GM12891 (cell line): ENCODE measurements at places on chromosomes 13 and 19.

- no peak for DNase-seq
Observed at GRCh38 chr19:35140207-35140961, 1.8 kb downstream of the FXYD1 start.

GRCh38 chr19:46759817-46760333, 13.6 kb upstream of the STRN4 start:
- no peak for DNase-seq

DNA sequence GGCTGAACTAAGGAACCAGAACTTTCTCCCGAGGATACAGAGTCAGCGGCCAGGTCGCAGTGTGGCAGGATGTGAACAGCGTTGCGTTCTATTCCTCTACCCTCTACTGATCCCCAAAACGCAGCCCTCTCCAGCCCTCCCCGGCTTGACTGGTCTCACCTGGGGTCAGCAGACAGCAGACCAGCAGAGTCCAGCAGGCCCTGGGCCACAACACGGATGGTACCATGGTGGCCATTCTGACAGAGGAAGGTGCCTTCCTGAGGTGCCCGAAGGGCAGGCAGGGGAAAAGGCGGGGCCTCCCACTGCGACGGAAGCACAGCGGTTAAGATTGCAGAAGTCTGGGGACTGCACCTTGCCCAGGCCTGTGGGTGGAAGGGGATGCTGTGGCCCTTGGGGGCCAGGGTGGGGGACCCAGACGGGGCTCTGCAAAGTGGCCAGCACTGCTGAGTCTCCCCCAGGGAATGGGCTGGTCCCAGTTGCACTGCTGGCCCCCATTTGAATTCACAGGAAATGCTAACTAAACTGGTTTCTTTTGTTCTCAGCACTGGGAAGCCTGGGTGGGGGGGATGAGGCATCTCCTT, at the start of gene ICAM3:
Gene ICAM3 (minus strand): TSS at position 245 of the 581 bp plus-strand sequence. CDS start 10 bp downstream, at position 235.
- peak; percentile 72 for DNase-seq

GRCh38 chr13:106373304-106373988, 162.0 kb downstream of the EFNB2 start:
- DNase-seq = no peak

DNA sequence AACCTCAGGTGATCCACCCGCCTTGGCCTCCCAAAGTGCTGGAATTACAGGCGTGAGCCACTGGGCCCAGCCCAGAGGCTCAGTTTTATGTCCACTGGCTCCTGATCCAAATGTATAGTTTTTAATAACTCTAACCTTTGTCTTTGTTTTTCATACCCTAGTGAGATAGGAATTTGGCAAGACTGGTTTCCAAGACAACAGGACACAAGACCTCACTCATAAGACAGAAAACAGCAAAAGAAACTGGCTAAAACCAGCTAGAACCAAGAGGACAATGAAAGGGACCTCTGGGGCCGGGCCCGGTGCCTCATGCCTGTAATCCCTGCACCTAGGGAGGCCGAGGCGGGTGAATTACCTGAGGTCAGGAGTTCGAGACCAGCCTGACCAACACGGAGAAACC, 27.6 kb downstream of the CPT1C start:
- no peak for DNase-seq

DNA sequence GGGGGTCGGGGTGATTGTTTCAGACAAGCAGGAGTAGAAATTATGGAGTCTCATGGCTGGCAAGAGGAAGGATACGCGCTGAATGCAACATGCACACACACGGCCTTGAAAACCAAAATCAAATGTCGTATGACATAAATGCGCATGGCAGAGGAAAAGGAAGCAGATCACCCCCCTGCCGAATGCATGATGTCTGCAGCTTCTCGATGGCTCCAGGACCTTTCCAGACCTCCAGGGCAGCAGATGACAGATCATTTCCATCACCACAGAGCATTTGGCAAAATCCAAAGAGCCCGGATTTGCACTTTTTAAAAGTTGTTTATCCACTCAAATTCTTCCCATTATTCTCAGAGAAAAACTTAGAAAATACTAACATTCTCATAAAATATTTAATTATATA, 211.7 kb downstream of the NHLRC3 start:
- DNase-seq = no peak

DNA sequence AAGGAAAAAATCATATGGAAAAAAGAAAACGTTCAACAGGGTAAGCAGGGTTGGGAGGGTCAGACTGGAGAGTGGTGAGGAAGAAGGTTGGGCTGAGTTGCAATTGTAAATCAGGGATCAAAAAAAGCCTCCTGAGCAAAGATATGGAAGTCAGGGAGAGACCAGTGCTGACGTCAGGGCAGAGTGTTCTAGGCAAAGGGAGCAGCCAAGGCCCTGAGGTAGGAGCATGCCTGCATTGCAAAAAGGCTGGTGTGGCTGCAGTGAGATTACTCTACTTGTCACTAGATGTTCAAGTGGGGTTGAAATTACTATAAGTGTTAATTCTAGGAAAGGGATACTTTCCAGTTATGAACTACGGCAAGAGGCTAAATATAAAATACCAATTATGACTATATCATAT, 562.0 kb downstream of the MYO16 start:
- DNase-seq = no peak

DNA sequence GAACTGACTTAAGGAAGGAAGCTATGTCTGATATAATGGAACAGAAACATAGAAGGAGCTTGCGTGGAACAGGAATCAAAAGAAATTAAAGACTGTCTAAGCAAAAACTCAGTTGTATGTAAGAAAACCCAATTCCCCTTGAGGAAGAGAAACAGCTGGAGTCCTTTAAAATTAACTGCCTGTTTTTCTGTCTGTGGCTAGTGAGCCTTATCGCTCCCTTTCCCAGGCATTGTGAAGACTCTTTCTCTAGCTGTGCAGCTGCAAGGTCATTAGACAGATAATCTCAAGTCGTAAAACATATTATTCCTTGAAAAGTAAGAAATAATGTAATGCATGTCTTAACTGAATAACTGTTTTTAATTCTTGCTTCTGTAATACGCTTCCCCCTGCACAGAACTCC, 39.7 kb upstream of the IGSF23 start:
- DNase-seq = no peak

DNA sequence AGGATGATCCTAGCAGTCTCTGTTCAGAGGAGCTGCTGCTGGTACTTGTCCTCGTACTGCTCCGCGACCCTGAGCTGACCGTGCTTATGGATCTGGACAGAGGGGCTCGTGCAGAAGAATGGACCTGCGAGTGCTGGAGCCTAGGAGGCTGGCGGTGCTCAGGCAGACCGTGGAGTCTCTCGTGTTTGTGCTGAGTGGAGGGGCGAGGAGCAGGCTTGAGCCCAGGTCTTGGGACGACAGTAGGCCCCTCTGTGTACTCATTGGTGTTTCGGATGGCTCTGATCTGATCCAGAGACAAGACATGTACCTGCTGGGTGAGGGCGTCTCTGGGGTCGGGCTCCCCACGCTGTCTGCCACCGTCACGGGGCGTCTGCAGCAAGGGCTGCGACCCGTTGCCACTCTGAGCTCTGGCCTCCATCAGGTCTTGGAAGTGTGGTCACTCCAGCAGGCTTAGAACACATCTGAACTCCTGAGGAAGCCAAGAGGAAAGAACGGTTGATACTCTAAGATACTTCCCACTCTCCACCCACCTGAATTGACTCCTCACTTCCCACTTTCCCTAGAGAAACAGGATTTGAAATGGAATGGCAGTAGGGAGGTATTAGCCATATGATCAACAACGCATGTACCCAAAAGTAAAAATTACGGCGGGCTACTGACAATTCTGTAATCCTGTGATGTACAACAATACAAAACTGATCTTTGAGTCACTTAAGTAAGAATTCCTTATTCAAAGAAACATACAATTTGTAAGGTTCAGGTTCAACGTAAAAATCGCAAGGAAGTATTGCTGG, 3.4 kb downstream of the SPRY2 start:
- DNase-seq = no peak

DNA sequence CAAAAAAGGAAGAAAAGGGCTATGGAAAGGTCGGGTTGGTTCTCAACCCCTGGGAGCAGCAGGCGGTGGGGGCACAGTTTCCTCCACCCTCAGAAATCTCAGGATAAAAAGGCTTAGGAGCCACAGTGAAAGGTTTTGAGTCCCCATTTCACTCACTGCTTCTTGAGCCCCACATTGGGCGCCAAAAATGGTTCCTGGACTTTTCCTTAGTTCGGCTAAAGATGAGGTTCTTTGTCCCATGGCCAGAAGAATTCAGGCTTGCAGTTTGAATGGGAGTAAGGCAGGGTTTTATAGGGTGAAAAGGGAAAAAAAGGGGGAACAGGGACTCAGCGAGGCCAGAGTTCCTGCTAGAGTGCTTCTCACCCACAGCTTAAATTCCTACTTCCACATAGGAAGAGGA, 179.5 kb downstream of the GGACT start:
- DNase-seq = no peak

- no peak for DNase-seq
Observed at GRCh38 chr13:106917024-106917571, 349.2 kb upstream of the ARGLU1 start.

- no peak for DNase-seq
Observed at GRCh38 chr13:71605744-71606143, 261.3 kb downstream of the DACH1 start.

DNA sequence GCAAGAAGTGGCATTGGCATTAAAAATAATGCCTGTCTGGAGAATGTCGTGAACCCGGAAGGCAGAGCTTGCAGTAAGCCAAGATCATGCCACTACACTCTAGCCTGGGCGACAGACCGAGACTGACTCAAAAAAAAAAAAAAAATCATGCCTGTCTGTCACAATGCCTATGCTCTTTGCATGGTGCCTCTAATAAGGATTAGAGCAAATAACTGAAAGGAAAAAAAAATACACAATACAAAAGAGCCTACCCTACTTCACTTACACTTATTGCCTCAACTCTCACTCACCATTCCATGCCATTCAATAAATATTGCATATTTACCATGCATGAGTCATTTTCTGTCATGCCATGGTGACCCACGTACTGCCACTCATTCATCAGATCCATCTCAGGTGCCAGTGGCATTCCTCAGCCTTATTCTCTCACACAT, 49.1 kb downstream of the TBC1D4 start:
- DNase-seq = no peak

- DNase-seq = no peak
Observed at GRCh38 chr19:35083691-35084508, 31.7 kb upstream of the FXYD3 start.

- DNase-seq = no peak
Observed at GRCh38 chr19:46981286-46981945, 38.2 kb upstream of the NPAS1 start.

- peak; percentile 66 for DNase-seq
Observed at GRCh38 chr19:19661675-19662251, 1.7 kb downstream of the ATP13A1 start.

- no peak for DNase-seq
Observed at GRCh38 chr13:92390217-92390616, 836.4 kb upstream of the GPC6 start.

- DNase-seq = no peak
Observed at GRCh38 chr13:39370048-39370447, 232.9 kb downstream of the LHFPL6 start.

DNA sequence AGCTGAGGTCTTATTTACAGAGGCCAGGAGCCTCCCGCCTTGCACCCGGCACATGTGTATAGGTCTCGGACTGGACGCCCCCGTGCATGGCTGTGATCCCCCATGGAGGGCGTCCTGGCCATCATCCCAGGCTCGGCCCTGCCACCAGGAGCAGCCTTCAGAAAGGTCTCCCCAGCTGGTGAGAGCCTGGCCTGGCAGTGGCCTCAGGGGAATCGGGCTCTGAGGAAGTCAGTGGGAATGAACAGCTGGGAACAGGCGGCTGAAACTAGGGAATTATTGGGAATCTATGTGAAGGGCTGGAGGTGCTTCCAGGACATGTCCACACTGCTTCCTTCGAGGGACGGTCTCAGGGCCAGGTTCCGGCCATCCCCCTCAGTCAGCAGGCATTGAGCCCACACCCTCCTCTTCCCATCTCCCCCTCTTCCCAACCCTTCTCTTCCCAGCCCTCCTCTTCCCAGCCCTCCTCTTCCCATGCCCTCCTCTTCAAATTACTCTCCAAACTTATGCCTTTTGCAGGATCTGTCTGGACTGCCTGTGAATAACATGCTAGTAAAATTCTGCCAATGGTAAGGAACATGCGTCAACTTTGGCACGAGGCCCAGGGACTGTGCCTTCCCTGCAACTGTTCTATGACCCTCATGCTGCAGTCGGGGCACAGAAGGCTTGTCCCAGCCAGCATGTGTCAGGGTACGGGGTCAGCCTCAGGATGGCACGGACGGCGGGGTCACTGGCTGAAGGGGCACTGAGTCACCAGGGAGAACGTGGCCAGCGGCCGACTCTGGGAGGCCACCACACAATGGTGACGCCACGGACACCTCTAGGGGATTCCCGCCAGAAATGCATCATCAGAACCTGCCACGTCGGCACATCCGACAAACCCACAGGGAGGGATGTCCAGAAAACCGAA, 24.2 kb upstream of the C13orf46 start:
- no peak for DNase-seq

DNA sequence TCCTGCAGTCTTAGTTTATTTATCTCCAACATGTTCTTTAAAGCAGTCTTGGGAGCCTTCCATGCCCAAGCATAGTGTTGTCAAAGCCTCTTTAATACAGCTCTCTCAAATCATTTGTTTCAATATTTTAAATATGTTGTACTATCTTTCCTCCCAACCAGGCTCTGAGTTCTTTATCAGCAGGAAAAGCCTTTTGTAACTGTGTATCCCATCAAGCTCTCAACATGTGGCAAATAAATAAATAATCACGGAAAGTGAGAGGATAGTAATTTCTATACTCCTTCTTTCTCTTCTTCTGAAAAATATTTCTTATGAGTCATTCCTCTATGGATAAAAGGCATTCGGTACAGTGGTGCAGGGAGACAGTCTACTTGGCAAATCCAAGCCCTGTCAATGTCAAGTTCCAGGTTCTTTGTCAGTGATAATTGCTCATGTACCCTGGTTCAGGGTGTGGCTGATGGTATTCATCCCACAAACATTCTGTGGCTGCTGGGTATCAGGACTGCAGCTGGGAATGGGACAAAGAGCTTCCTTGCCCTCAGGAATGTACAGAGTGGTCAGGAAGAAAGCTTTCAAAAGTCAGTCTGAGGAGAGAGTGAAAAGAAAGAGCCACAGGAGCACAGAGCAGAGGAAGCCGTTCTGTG, 384.3 kb downstream of the EFNB2 start:
- DNase-seq = no peak

DNA sequence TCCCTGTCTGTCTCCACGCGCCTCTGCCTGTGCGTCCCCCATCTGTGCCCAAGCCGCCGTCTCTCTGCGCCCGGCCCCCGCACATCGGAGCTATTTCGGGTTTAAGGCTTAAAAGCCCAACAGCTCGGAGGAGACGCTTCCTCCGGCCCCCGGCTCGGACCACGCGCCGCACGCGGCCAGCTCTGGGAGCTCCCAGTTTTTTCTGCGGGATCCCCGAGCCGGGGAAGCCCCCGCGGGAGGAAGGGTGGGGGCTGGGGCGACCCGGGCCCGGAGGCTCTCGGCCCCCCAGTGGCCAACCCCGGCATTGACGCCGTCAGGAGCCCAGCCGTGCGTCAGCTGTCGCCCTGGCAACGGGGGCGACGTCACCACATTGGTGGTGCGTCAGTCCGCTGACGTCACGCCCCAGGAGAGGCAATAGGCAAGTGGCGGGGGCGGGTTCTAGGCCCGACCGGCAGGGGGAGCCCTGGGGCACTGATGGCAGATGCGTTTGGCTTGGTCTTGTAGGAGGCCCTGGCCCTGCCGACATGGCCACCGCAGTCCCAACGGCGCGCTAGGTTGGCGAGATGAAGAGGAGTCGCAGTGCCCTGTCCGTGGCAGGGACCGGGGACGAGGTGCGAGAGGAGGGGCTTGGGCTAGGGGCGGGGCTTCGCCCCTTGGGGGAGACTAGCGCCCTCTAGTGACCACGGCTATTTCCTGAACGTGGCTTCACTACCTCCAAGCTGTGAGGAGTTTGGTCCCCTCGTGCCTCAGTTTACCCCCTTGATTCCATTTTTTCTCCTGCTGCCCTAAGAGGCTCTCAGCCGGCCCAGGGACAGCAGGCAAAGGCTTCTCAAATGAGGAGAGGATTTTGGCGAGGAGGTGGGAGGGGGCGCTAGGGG, 3.7 kb upstream of the PDE4A start:
- peak; percentile 73 for DNase-seq
